ENCODE measurements at places on chromosomes 4 and X.

DNA sequence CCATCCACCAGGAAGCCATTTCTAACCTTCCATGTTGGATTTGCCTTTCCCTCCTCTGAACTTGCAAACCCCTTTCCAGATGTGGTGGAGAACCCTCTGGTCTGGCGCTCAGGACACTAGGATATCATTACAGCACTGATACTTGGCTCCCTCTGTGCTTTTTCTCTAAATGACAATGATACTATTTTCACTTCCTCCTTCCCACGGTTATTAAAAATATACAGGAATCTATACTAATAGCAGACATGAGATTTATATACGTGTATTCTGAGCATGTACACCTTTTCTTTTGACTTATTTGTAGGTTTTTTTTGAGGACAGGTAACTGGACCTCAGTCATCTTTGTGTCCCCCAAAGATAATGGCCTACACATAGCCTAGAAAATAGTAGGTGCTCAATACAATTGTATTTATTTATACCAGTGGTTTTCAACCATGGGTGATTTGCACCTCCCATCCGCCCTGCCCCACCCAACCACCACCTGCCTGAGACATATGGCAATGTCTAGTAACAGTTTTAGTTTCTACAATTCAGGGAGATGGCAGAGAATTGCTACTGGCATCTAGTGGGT is 60.4 kb upstream of the PLAC8 start:
- no peak for DNase-seq

GRCh38 chr4:56468097-56468422 is 643 bp downstream of the SRP72 start:
- DNase-seq = no peak

DNA sequence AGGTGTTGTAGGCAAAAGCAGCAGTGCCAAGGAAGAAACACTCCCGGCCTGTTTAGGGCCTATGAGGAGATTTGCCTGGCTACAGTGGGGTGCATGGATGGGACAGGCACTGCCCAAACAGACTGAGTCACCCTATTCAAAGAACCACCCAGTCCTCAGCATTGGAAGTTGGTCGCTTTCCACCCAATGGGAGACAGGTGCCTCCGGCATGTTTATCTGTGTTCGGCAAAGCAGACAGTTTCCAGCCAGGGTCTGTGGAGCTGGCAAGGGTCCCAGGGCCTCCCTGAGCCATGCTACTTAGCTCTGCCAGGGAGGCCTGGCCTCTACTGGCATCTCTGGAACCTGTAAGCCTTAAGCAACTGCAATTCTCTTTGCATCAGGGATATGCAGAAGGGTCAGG is 165.1 kb upstream of the ATP6AP2 start:
- no peak for DNase-seq

- DNase-seq = no peak
Measured at GRCh38 chr4:119264743-119265142, 52.2 kb downstream of the USP53 start.

DNA sequence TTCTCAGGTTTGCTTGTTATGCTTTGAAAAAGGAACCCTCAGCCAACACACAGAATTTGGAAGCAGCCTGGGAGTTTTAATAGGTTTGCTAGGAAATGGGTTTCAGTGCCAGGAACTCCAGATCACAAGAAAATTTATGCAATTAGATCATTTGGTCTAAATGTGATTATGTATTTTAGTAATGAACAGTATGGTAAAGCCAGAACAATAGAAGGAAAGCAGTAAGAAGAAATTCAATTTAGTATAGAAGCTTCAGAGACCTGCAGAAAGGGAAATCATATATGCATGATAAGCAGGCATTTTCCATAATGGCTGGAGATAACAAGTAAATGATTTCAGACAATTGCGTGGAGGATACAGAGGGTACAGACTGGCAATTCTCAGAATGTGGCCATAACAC is 184.7 kb downstream of the KCNIP4 start:
- DNase-seq = no peak

Data from hepatic stellate cell (primary cell).